ENCODE measurements at places on chromosomes 7 and 10. TPM values are rescaled to one million over a fixed set of nuclear protein-coding genes. Genes with fewer than 3 reads are reported as not detected.

DNA sequence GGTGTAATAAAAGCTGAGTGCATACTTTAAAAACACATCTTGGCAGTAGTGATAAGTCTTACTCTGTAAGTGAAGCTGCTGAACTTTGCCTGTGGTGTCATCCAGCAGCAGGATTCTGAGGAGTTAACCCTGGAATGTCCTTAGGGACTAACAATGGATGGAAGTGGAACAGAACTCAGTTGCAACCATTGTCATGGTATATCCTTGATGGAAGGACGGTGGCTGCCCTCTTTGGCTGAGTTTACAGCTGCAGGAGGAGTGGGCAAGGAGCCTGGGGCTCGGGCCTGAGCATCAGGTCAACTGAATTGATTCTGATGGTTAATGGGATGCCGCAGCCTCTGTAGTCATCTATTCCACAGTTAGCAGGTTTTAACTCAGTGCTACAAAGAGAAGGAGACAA lies 56.2 kb downstream of the MRC1 start:
- DNase-seq: no peak

- no peak for DNase-seq
Observed at GRCh38 chr7:101974393-101974792, 157.0 kb downstream of the CUX1 start.

GRCh38 chr10:87089746-87090145 lies 4.9 kb downstream of the GLUD1 start:
- DNase-seq: no peak

The AGBL3 gene
- 1.0 TPM for total RNA-seq

DNA sequence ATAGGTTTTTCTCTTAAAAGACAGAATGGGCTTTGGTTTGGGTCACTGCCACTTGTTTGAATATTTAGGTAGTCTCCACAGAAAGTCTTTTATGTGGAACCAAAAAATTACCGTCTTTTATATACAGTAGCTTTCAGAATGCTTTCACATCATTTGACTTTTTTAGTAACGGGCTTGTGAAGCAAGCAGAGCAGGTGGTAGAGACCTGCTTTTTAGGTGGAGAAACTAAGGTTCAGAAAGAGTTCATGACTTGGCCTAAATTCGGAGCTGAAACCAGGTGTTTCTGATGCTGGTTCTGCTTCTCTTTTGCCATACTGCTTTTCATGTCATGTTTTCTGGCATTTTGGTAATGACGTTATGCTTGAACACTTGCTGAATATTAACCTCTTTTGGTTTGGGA lies 36.3 kb downstream of the GARS1 start:
- no peak for DNase-seq

The CPEB3 gene
- 0.90 TPM for total RNA-seq

DNA sequence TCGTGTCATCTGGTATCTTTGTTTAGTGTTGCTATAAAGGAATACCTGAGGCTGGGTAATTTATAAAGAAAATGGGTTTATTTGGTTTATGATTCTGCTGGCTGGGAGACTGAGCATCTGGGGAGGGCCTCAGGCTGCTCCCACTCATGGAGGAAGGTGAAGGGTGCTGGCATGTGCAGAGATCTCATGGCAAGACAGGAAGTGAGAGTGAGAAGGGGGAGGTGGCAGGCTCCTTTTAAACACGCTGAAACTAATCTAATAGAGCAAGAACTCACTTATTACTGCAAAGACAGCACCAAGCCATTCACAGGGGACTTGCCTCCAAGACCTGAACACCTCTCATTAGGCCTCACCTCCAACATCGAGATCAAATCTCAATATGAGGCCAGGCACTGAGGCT lies 11.3 kb downstream of the OIT3 start:
- DNase-seq: no peak

The HYAL4 gene
- total RNA-seq: 0.39 TPM

The MYL10 gene
- not detected for total RNA-seq

The GJD4 gene
- total RNA-seq: not detected

DNA sequence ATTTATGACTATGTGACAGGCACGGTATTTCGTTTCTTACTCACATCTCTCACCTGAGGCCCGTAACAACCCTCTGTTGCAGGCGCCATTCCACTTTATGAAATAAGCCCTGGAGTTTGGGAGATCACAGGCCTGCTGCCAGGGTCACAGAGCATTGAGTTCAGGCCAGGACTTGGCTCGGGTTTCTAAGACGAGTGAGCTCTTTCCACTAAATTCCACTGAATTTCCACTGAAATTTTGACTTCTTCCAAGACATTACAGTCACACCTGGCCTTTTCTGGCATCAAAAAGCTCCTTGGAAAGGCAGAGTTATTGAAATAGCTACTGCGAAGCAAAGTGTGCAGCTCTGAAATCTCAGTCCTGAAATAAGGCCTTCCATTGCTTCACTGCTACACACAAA lies 282.8 kb upstream of the MGMT start:
- no peak for DNase-seq

Measured in dermis microvascular lymphatic vessel endothelial cell (primary cell).